ENCODE measurements at places on chromosomes 4 and X. TPM values are rescaled to one million over a fixed set of nuclear protein-coding genes. Genes with fewer than 3 reads are reported as not detected.

The CFI gene
- total RNA-seq = 1.6 TPM

The GATA1 gene
- total RNA-seq = not detected

The GLUD2 gene
- total RNA-seq = 1.7 TPM

The FAM149A gene
- total RNA-seq = 3.6 TPM

The TCEAL6 gene
- not detected for total RNA-seq

The CSN1S1 gene
- total RNA-seq = not detected

The CT45A2 gene
- total RNA-seq = not detected

The HSFX1 gene
- 1.7 TPM for total RNA-seq

The CENPVL2 gene
- not detected for total RNA-seq

The REELD1 gene
- total RNA-seq = not detected

The IL15 gene
- 7.6 TPM for total RNA-seq

The DUSP9 gene
- total RNA-seq = not detected

The NR3C2 gene
- total RNA-seq = 1.4 TPM

The CT47B1 gene
- not detected for total RNA-seq

The MORC4 gene
- total RNA-seq = 42.1 TPM

The SPOCK3 gene
- 0.65 TPM for total RNA-seq

Data from smooth muscle cell of the pulmonary artery (primary cell).